ENCODE measurements at places on chromosomes 7 and 10.
A peak's percentile ranks its signal among the peaks of the same experiment; 100 is the strongest.

GRCh38 chr10:110691139-110691538, 47.0 kb downstream of the RBM20 start:
- DNase-seq: no peak
- no peak overlapping the region for H3K27ac ChIP-seq
- H3K4me1 ChIP-seq: no peaks in the 10 kb centered on the region
- no peaks in the 10 kb centered on the region for H3K36me3 ChIP-seq

DNA sequence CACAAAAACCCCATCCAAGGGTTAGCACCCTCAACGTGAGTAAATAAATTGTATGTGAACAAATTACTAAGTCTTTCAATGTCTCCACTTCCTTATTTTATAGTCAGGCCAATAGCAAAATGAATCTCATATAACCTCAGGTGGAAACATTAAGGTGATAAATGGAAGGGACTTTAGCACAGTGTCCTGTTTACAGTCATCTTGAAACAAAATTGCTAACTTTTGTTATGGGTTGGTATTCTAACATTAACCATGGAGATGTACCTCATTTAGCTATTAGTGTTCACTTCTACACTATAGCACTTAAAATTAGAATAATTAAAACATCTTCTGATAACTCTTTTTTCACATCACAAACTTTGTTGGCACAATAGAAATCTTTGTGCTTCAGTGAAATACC, 255.8 kb upstream of the CNTNAP2 start:
- no peak overlapping the region for H3K27ac ChIP-seq
- H3K4me3 ChIP-seq: no peak overlapping the region
- H3K27me3 ChIP-seq: peaks cover 16% of the 10 kb centered on the region
- DNase-seq: no peak
- no peaks in the 10 kb centered on the region for H3K4me1 ChIP-seq

- H3K36me3 ChIP-seq: no peaks in the 10 kb centered on the region
- no peaks in the 10 kb centered on the region for H3K27me3 ChIP-seq
- no peak overlapping the region for H3K27ac ChIP-seq
- no peak overlapping the region for H3K4me3 ChIP-seq
- DNase-seq: peak; percentile 91
These were observed 163.3 kb downstream of the GRID1 start for GRCh38 chr10:86203162-86203905.

DNA sequence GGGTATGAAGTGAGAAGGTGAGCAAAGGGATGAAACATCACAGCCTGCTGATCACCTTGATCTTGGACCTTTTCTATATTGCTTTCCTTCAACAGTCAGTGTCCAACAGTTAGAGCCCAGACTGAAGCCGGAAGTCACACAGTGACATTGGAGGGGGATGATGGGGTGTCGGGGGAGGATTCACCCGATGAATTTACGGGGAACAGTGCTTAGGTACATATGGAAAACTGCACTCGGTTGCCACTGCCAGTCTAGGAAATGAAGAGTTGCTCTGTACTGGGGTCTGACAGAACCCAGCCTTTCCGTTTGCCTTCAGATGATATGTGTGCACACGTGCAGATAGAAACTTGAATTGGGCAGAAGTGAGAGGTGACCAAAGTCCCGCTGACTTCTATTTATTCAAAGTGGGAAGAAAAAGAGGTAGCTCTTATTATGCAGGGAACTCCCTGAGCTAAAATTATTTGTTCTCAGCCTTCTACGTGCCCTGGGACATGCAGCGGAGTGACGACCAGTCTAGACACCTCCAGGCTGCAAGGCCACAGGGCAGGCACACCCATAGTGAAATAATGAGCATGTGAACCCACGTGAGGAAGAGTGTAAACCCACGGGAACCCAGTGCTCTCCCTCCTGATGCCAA, 107.2 kb upstream of the INHBA start:
- no peak overlapping the region for H3K27ac ChIP-seq
- no peaks in the 10 kb centered on the region for H3K4me1 ChIP-seq
- H3K27me3 ChIP-seq: no peaks in the 10 kb centered on the region
- DNase-seq: no peak
- no peak overlapping the region for H3K4me3 ChIP-seq

- H3K27ac ChIP-seq: no peak overlapping the region
- H3K4me3 ChIP-seq: no peak overlapping the region
- no peaks in the 10 kb centered on the region for H3K27me3 ChIP-seq
- no peaks in the 10 kb centered on the region for H3K36me3 ChIP-seq
These were observed 738.4 kb downstream of the SUGCT start for GRCh38 chr7:40873248-40873647.

GRCh38 chr10:104122225-104123107, 495 bp downstream of the SFR1 start:
- peaks cover 7% of the 10 kb centered on the region for H3K4me1 ChIP-seq
- H3K36me3 ChIP-seq: no peaks in the 10 kb centered on the region
- DNase-seq: no peak
- peak overlapping the region; percentile 91 for H3K4me3 ChIP-seq

DNA sequence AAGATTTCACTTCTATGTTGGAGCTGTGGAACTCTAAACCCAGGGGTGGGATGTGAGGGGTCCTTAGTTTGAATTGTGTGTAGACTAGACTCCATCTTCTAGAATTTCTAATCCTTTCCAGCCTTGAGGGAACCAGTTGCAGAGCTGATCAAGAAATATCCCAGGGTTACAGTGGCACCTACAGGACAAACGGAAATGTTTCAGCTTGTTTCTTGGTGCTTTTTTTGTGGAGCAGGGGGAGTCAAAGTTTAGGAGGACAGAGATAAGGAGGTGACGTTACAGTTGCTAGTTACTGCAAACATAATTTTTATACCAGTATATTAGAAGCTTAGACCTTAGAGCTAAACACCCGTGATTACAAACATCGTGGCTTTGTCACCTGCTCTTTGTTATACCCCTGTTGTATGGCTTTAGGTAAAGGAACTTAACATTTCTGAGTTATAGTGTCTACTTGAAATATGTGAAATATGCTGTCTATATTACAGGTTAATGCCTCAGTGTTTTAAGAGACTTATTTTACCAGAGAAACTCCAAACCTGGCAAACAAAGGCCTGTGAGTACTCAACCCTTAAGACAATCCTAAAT, 84.5 kb upstream of the DYNC1I1 start:
- H3K27ac ChIP-seq: no peak overlapping the region

DNA sequence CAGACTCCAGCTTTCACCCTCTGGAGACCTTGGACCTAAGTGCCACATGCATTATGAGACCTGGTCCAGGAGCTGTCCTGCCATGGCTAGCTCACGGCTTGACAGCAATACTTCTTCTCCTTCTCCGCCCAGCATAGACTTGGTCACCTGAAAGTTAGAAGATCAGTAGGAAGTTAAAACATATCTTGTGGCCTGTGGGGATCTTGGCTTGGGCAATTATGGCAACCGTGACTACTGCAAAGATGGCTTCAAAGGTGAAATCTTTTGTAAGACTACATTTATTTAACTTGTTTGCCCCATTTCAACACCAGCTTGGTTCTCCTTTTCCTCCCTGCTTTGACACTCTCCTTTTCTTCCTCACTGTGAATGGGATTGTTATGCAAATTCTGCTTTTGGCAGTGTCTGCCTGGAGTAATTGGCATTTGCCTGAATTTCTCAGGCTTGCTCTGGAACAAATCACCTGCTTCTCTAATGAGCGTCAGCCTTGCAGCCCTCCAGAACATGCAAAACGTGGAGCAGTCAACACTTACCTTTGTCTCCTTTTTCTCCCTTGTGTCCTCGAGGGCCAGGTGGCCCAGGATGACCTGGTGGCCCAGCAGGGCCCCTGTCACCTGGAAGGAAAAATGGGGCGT, 53.4 kb downstream of the COL17A1 start:
- DNase-seq: peak; percentile 69
- H3K27me3 ChIP-seq: no peaks in the 10 kb centered on the region
- peaks cover 13% of the 10 kb centered on the region for H3K36me3 ChIP-seq
- H3K4me3 ChIP-seq: no peak overlapping the region
- H3K4me1 ChIP-seq: no peaks in the 10 kb centered on the region
- no peak overlapping the region for H3K27ac ChIP-seq

GRCh38 chr7:109639561-109639960, 1069.9 kb downstream of the DNAJB9 start:
- no peak for DNase-seq
- no peak overlapping the region for H3K27ac ChIP-seq
- H3K4me1 ChIP-seq: no peaks in the 10 kb centered on the region
- H3K36me3 ChIP-seq: no peaks in the 10 kb centered on the region
- no peak overlapping the region for H3K4me3 ChIP-seq

DNA sequence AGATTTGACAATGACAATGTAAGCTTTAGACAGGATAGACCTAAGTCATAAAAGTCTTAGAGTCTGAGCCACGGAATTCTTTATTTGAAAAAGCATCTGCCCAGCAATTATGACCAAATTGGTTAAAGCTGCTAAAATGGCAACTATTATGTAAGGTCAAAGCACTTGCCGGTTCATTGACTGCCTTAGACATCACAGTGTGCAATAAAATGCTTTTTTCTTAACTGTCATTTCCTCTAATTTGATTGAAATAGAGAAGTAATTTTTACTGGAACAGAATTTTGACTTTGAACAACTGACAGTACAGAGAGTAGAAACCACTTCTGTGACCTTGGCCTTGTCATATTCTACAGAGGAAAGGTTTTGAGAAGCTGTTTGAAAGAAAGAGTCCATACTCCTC, 142.9 kb downstream of the THSD7A start:
- no peak for DNase-seq
- no peak overlapping the region for H3K27ac ChIP-seq
- H3K36me3 ChIP-seq: no peaks in the 10 kb centered on the region
- no peaks in the 10 kb centered on the region for H3K27me3 ChIP-seq

GRCh38 chr7:40643664-40644063, 508.9 kb downstream of the SUGCT start:
- H3K27ac ChIP-seq: no peak overlapping the region
- DNase-seq: no peak
- H3K27me3 ChIP-seq: no peaks in the 10 kb centered on the region
- H3K4me3 ChIP-seq: no peak overlapping the region
- H3K36me3 ChIP-seq: no peaks in the 10 kb centered on the region
- peaks cover 15% of the 10 kb centered on the region for H3K4me1 ChIP-seq

DNA sequence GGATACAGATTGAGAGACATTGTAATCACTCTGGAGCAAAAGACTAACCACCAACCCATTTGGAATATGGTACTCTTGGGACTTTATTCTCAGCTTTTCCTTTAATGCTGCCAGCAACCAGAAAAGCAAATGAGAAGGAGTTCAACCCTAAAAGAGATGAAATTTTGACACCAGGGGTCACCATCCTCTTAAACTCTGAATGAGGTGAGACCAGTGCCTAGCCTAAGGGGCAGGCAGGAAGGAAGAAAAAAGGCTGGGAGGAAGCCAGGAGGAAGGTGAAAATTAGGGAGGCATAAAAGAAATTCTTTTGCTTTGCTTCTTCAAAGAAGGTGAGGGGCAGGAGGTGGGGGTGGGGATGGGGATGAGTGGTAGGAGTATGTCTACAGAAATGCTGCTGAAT, 135.8 kb downstream of the JAZF1 start:
- DNase-seq: peak; percentile 68
- no peak overlapping the region for H3K4me3 ChIP-seq
- no peaks in the 10 kb centered on the region for H3K4me1 ChIP-seq
- no peak overlapping the region for H3K27ac ChIP-seq
- H3K36me3 ChIP-seq: no peaks in the 10 kb centered on the region

- H3K36me3 ChIP-seq: peaks cover 6% of the 10 kb centered on the region
- DNase-seq: no peak
- no peak overlapping the region for H3K27ac ChIP-seq
- no peaks in the 10 kb centered on the region for H3K27me3 ChIP-seq
- H3K4me3 ChIP-seq: no peak overlapping the region
These were observed 54.3 kb downstream of the INSYN2A start for GRCh38 chr10:127142136-127142535.

- no peak overlapping the region for H3K4me3 ChIP-seq
- no peaks in the 10 kb centered on the region for H3K4me1 ChIP-seq
- no peak for DNase-seq
- no peaks in the 10 kb centered on the region for H3K27me3 ChIP-seq
- no peak overlapping the region for H3K27ac ChIP-seq
- H3K36me3 ChIP-seq: no peaks in the 10 kb centered on the region
These were observed 21.5 kb downstream of the CHST3 start for GRCh38 chr10:71985542-71986250.

GRCh38 chr10:734481-734880, 45.0 kb upstream of the DIP2C start:
- H3K4me1 ChIP-seq: no peaks in the 10 kb centered on the region
- H3K4me3 ChIP-seq: no peak overlapping the region
- H3K36me3 ChIP-seq: no peaks in the 10 kb centered on the region
- H3K27me3 ChIP-seq: no peaks in the 10 kb centered on the region
- DNase-seq: no peak

DNA sequence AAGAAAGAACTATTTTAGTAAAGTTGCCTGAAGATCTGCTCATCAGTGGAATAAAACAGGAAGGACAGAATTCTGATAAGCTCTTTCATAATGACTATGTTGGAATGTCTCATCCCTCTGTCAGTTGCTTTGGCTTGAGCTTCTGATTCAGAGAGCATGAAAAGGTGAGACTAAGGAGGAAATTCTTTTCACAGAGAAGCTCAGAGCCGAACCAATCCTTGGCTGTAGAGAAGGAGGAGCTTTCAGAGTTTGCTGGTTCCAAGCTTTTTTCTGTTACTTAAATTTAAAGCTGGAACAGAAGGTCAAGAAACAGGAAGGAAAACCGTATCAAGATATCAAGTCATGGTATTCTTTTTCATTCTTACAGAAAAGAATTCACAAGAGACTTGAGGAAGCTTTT, 24.0 kb downstream of the GSTO2 start:
- H3K27me3 ChIP-seq: peaks cover 9% of the 10 kb centered on the region
- no peaks in the 10 kb centered on the region for H3K4me1 ChIP-seq
- no peak overlapping the region for H3K27ac ChIP-seq
- no peaks in the 10 kb centered on the region for H3K36me3 ChIP-seq

- no peaks in the 10 kb centered on the region for H3K27me3 ChIP-seq
- no peak overlapping the region for H3K27ac ChIP-seq
- no peaks in the 10 kb centered on the region for H3K4me1 ChIP-seq
- no peak for DNase-seq
- no peaks in the 10 kb centered on the region for H3K36me3 ChIP-seq
- H3K4me3 ChIP-seq: no peak overlapping the region
These were observed 22.2 kb upstream of the FAM171A1 start for GRCh38 chr10:15393139-15393825.

- H3K27ac ChIP-seq: no peak overlapping the region
- no peak for DNase-seq
- no peak overlapping the region for H3K4me3 ChIP-seq
- no peaks in the 10 kb centered on the region for H3K27me3 ChIP-seq
- no peaks in the 10 kb centered on the region for H3K36me3 ChIP-seq
These were observed 24.7 kb upstream of the GPAM start for GRCh38 chr10:112208292-112208691.

DNA sequence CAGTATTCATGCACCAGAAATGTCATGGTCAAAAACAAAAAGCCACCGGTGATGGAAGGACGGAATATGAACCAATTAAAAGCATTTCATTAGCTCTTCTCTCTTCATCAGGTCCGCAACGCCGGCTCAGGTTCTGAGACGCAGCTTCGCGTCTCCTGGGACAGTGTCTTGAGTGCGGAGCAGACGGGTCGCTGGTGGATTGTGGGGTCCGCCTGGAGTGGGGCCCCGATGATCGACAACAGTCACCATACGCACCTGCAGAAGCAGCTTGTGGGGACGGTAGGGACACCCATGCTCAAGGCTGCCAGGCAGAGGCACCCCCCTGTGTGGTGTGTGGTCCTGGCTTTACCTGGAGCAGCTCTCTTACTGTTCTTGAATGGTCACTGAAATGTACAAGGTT, 13.4 kb downstream of the NOM1 start:
- no peaks in the 10 kb centered on the region for H3K4me1 ChIP-seq
- no peaks in the 10 kb centered on the region for H3K27me3 ChIP-seq

All from endodermal cell (in vitro differentiated cells).